Fibroblast of lung (primary cell): ENCODE measurements at places on chromosomes 1 and 21.

- no peak for DNase-seq
These were observed 100.4 kb downstream of the PDE9A start for GRCh38 chr21:42753804-42754203.

DNA sequence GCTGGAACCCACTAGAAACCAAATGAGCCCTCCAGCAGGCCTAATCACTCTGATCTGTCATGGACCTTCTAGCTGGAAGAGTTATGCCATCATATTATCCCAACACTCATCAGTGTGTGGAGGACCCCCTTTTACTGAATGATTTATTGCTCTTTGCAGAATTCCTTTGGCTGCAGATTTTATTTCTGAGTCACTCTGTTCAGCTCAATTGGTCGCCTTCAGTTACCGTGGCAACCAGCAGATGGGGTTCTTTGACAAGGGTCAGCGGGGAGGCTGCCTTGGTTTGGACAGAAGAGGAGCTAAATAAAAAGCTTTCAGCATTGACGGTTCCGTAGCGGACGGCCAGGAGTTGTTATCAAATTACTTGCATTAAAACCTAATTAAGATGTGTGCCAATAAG lies 220.1 kb downstream of the SDCCAG8 start:
- DNase-seq, result peak; percentile 78

GRCh38 chr21:22174746-22175145 lies 1176.5 kb downstream of the NCAM2 start:
- DNase-seq, result no peak

- peak; percentile 96 for DNase-seq
These were observed 25.3 kb downstream of the TMEM51 start for GRCh38 chr1:15178571-15179484.

GRCh38 chr1:21592086-21592865 lies 76.9 kb downstream of the RAP1GAP start:
- DNase-seq, result no peak

DNA sequence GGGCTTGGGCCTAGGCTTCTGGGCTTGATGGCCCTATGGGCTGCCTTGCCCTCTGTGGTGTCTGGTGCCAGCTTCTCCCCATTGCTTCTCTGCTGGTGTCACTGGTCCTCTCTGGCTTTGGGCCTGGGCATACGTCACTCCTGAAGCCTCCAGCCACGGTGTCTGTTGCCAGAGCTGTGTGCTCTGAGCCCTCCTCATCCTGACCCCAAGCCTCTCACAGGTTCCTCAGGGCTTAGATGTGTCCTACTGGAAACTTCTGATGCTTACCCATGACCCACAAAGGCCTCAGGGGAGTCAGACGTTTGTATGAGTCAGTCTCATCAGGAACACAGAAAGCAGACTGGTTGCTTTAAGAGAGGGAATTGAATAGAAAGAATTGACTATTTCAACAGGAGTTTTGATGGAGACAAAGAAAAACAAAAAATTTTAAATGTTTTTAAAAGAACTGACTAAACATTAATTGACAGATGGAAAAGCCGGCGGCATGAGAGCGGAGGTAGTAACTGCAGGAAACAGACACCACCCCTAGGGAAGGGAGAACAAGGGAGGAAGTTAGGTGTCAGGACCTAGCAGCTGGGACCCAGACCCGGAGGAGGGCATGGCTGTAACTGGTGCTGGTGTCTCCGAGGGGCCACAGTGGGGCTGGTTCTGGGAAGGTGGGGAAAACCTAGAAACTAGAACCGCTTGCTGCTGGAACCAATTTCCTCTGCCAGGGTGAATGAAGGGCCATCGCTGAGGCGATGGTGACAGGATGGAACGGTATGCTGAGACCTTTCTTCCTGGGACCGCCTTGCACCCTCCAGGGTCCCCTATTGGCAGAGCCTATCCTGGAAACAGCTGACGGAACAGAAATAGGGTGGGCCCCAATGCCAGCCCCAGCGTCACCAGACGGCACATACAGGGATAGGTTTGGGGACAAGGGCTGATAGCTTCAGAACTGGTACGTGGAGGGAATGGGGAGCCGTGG lies 40.0 kb upstream of the CITED4 start:
- peak; percentile 68 for DNase-seq

DNA sequence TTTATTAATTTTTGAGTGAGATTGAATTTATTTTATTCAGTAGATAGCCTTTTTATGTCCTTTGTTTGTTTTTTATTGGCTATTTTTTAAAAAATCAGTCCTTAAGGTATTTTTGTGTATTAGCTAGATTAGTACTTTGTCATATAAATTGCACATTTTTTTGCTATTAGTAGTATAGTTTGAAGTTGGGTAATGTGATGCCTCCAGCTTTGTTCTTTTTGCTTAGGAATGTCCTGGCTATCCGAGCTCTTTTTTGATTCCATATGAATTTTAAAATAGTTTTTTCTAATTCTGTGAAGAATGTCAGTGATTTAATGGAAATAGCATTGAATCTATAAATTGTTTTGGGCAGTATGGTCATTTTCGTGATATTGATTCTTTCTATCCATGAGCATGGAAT lies 80.4 kb downstream of the MAN1A2 start:
- DNase-seq, result no peak

DNA sequence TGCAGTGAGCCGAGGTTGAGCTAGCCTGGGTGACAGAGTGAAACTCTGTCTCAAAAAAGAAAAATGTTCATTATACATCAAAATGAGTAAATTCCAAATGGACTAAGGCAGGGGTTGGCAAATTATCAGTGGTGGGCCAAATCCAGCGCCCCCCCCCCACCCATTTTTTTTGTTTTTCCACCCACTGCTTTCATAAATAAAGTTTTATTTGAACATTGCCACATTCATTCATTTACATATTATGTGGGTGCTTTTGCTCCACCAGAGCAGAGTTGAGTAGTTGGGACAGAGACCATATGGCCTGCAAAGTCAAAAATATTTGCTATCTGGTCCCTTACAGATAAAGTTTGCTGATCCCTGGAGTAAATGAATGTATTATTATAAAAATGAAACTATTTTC lies 99.4 kb downstream of the ZMYM4 start:
- no peak for DNase-seq

GRCh38 chr1:97572561-97572960 lies 348.3 kb downstream of the DPYD start:
- peak; percentile 41 for DNase-seq

- peak; percentile 78 for DNase-seq
These were observed at the start of gene WDR26 for GRCh38 chr1:224434691-224435317. WDR26 (minus strand) TSS chr1:224434797.

- DNase-seq, result no peak
These were observed 279.9 kb downstream of the DNM3 start for GRCh38 chr1:172121081-172121717.

DNA sequence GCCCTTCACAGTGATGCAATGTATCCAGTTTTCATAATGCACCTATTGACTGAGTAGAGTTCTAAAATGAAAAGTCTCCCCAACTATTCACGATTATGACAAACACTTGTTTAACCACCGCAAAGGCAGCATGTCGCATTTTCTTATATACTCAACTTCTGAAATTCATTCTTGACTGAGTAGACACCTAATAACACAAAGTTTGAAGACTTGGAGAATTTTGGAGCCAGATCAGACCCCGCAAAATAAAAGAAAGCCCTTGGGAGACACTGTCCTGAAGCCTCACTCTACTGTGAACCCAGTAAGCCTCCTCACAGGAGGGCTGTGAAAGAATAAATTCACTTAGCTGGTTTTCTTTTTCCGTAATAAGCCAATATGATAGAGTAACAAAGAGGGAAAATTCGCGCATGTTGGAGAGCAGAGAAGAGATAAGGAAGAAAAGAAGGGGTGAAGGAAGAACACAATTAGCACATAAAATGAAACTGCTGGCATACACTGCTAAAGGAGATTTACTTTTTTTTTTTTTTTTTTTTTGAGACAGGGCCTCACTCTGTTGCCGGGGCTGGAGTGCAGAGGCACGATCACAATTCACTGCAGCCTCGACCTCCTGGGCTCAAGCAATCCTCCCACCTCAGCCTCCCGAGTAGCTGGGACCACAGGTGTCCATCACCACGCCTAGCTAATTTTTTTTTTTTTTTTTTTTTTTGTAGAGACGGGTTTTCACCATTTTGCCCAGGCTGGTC lies 492 bp upstream of the COLGALT2 start:
- DNase-seq, result no peak

- no peak for DNase-seq
These were observed 34.3 kb upstream of the KRTAP19-8 start for GRCh38 chr21:31072533-31072932.

GRCh38 chr21:37737507-37737906 lies 178.8 kb downstream of the KCNJ6 start:
- no peak for DNase-seq

GRCh38 chr21:38444691-38445090 lies 53.6 kb downstream of the ERG start:
- DNase-seq, result no peak

DNA sequence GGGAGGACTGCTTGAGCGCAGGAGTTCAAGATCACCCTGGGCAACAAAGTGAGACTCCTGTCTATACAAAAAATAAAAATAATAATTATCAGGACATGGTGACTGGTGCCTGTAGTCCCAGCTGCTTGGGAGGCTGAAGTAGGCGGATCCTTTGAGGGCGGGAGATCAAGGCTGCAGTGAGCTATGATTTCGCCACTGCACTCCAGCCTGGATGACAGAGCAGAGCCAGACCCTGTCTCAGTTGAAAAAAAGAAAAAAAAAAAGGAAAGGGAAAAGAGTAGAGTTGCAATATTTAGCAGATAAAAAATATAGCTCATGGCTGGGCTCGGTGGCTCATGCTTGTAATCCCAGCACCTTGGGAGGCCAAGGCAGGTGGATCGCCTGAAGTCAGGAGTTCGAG lies 3.3 kb upstream of the S1PR1 start:
- DNase-seq, result no peak
